ENCODE measurements at places on chromosomes 6 and 20. TPM values are rescaled to one million over a fixed set of nuclear protein-coding genes. Genes with fewer than 3 reads are reported as not detected.
A peak's percentile ranks its signal among the peaks of the same experiment; 100 is the strongest.

DNA sequence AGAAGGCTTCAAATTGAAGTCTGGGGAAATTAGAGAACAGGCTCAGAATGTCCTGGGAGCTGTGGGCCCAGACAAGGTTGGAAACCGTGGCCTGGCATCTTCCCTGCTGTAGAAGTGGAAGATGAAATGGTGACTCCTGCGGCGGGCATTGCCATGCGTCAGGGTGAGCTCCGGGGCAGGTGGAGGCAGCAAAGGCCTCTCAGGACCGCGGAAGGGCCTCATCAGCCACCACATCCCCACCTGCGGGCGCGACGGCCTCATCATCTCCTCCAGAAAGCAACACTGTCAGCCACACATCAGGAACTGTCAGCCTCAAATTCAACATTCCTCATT is 161.7 kb downstream of the SYNDIG1 start:
- DNase-seq: peak; percentile 52

GRCh38 chr6:14646371-14646770 is 528.8 kb downstream of the CD83 start:
- DNase-seq: no peak

- no peak for DNase-seq
These were observed 85.7 kb downstream of the HIVEP1 start for GRCh38 chr6:12097791-12098190.

DNA sequence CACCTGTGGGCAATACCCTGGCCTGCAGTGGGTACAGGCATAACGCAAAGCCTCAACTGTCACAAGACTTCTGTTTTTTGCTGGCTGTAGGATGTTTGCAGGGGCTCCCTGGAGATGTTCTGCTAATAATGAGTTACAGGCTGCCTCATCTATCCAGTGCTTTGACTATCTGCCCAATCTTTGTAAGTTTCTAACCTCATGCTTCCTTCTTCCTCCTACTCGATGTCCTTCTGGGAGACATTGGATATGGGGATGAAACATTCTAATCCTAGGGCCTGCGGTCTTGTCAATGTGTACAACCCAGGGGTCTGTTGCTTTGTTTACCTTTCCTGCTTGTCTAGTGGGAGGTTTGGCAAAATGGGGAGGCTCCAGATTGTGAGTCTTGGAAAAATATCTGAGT is 136.8 kb upstream of the TCF21 start:
- DNase-seq: no peak

Gene SLC13A3
- total RNA-seq: 1.1 TPM

Gene HCRTR2
- total RNA-seq: not detected
